Testis (tissue), 5 donors: ENCODE measurements at places on chromosomes 7 and 10. TPM values are rescaled to one million over a fixed set of nuclear protein-coding genes. Genes with fewer than 3 reads are reported as not detected.

TAF3 gene
- 7.0 TPM for polyA plus RNA-seq

MCU gene
- 15.0 TPM for polyA plus RNA-seq

KLF14 gene
- polyA plus RNA-seq: 1.7 TPM

CNOT4 gene
- polyA plus RNA-seq: 38.2 TPM

TM9SF3 gene
- polyA plus RNA-seq: 69.8 TPM

HOXA11 gene
- 0.96 TPM for polyA plus RNA-seq

PNLIPRP1 gene
- polyA plus RNA-seq: 0.33 TPM

LIPN gene
- polyA plus RNA-seq: not detected

UNCX gene
- not detected for polyA plus RNA-seq

STEAP1B gene
- 7.4 TPM for polyA plus RNA-seq

ODAD2 gene
- polyA plus RNA-seq: 75.7 TPM

ABCC2 gene
- polyA plus RNA-seq: 4.3 TPM

WASHC2C gene
- polyA plus RNA-seq: 33.8 TPM

SPDYE2B gene
- polyA plus RNA-seq: 3.3 TPM

PKD2L1 gene
- polyA plus RNA-seq: 4.7 TPM

DGKI gene
- polyA plus RNA-seq: 6.6 TPM

ATOH7 gene
- polyA plus RNA-seq: 0.21 TPM

CCL26 gene
- 5.6 TPM for polyA plus RNA-seq

CLCN1 gene
- 2.7 TPM for polyA plus RNA-seq

SRRM3 gene
- 8.3 TPM for polyA plus RNA-seq
